ENCODE measurements at places on chromosomes 5 and 9.

DNA sequence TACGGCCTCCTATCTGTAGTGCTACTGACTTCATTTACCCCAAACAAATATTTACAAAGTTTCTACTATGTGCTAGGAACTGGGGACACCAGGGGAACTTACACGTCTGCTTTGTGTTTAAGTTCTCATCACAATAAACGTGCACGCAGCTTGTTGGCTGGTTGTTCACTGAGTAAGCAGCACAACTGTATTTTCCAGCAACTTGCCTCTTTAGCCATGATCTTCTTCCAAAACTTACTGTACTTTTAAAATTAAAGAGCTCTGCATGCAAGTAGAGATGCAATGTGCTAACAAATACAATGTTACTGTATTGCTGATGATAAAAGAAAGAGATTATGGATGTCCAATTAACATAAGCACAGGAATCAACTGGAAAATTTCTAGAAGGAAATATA, 62.8 kb downstream of the RAPGEF1 start:
- DNase-seq: no peak

DNA sequence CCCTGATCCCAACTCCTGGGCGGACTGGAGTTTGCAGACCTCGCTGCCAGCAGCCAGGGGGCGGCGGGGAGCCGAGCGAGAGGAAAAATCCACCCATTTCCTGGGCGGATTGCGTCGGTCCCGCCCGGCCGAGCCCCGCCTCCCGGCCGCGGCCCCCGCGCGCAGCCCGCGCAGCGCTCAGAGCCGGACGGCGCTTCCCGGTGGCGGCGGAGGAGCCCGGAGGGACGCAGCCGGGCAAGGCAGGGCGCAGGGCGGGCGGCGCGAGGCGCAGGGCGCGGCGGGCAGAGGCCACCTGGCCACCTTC, at the start of gene OLFM1:
OLFM1 (plus strand) TSS at position 180 of the 304 bp plus-strand sequence. CDS start 322 bp downstream, outside the sequence.
- DNase-seq: no peak

DNA sequence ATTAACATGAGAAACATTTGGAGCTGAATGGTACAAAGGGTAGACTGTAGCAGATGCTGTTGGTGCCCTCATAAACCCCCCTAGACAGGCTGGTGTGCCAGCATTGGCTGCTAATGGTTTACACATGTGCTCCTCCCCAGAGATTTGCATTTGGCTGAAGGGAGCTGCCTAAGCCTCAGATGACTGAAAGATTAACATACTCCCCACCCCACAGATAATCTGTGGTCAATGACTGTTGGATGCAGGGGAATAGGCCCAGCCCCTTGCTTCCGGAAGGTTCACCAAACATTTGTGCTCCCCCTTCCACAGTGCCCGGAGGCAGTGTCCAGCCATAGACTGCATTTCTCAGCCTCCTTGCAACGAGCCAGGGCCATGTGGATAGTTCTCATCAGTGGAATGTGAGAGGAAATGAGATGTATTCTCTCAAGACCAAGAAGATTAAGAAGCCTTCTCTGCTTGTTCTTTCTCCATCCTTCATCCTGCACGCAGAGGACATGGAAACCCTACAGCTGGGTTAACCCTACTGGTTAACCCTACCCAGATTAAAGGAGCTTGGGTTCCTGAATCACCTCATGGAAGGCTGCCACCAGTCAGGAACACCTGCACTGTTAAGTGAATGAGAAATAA, 79.6 kb downstream of the PHAX start:
- no peak for DNase-seq

DNA sequence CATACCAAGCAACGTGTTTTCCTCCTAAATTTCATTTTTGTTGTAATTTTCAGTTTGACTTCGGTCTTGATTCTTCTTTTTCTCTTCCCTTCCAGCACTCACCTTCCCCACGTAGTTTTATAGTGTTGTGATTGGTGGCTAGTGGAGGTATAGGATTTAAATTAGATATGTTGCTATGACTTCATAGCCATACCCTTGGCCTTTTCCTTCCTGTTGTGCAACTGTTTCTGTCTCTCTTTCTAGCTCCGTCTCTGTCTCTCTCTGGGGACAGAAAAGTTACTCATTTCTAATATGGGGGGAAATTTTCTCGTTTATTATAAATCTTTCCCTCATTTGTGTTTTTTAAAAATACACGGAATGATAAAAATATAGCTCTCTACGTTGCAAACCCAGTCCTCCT, 20.6 kb upstream of the C5orf24 start:
- no peak for DNase-seq

DNA sequence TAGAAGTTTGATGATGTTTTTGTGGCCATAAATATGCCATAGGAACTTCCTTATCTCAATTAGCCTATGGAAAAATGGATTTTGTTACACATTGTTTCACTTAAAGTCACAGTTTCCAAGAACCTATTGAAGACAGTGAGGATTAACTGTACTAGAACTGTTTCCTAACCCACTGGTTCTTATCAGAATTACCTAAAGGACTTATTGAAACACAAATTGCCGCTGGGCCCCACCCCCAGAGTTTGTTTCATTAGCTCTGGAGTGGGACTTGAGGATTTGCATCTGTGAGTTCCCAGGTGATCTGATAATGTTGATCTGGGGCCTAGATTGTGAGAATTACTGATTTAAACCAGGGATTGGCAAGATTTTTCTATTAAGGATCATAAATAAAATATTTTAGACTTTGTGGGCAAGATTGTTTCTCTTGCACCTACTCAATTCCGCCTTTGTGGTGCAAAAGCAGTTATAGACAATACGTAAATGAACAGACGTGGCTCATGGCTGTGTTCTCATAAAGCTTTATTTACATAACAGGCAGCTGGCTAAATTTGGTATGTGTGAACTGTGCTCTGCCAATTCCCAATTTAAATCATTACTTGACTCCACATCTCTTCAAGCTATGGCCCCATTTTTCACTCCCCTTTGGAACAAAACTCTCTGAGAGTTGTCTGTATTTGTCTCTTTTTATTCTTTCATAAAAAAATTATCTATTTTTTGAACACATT, 9.3 kb downstream of the JAK2 start:
- DNase-seq: peak; percentile 53

DNA sequence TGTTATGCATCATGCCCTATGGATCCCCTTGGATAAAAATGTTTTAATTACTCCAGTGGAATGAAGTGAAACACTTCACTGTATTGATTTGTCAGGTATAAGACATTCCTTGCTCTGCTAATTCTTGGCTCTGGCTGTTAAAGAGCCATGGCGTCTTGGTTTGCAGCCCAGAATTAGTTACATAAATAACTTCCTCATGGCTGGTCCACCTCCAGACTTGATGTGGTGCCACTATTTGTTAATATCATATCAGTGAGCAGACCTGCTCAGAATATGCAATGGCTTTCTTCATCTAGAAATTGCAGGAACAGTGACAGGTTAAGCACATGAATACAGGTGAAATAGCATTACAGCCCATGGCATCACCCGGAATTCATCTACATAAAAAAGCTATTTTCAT, 446.9 kb upstream of the GRIN3A start:
- DNase-seq: no peak

GRCh38 chr9:125532412-125532811, 174.6 kb downstream of the MAPKAP1 start:
- no peak for DNase-seq

GRCh38 chr5:32280656-32281081, 32.1 kb downstream of the MTMR12 start:
- no peak for DNase-seq

- no peak for DNase-seq
Measured at GRCh38 chr5:76379316-76379715, 23.8 kb upstream of the IQGAP2 start.

GRCh38 chr5:133147815-133148567, 96.2 kb downstream of the HSPA4 start:
- no peak for DNase-seq

- no peak for DNase-seq
Measured at GRCh38 chr9:132185073-132186009, 23.5 kb downstream of the NTNG2 start.

DNA sequence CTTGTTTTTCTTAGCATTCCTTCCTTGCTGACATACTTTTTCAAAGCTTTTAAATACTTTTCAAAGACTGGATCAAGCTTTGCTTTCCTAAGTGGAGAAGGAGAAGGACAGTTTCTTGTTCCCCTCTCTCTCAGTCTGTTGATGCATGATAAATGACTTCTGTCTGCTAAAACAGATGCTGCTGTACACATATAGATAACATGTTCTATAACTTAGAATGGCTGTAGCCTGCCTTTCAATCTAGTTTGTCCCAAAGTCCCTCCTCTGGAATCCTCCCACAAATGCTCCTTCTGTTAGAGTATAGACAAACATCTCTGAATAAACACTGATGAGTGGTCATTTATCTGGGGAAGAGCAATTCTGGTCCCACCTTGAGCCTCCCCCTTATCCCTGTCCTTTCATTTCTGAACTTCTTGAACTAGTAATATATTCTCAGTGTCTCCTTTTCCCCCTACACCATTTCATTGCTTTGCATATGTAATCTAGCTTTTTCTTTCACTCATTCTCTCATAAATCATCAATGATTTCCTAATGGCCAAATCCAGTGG, 5.4 kb upstream of the HEMGN start:
- no peak for DNase-seq

DNA sequence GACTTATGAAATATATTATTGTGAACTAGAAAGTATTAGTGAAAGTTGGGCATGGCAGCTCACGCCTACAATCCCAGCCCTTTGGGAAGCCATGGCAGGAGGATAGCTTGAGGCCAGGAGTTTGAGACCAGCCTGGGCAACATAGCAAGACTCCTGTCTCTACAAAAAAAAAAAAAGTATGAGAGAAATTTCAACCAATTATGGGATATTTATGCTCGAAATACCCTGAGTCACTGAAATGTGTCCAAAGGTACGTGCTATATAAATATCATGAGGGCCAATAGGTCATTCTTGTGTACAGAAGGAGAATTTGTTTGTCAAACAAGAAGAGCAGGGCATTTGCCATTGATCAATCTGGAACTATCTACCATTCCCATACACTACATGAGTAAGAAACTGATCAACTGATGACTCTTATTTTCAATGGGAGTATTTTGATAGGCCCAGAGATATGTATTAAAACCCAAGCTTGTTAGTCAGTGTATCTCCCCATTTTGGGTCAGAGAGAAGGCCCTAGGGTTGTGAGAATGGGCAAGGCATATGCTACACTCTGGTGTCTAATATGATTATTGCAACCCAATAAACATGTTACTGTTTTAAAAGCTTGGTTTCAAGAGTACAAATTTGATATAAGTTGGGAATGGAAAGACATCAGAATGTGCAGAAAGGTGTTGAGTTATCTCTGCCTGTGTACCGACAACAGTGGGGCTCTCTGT, 21.7 kb upstream of the HOMER1 start:
- DNase-seq: no peak

DNA sequence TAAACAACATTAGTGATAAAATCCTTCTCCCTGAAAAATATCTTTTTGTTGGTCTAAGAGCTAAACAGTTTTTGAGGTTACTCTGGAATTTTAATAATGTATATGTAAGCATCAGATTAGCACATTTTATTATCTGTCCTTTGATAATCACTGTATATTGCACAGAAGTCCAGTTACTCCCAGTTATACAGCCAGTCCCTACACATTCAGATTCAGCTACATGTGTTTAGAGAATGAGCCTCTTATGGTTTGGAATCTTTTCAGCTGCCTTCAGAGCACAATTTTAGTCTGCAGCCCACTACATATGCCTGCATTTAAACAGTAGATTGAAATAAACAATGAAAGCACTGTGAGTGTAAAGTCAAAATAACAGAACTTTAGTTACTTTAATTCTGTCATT, 438.2 kb downstream of the ARHGEF28 start:
- no peak for DNase-seq

GRCh38 chr5:158731014-158731413, 368.7 kb downstream of the EBF1 start:
- no peak for DNase-seq

DNA sequence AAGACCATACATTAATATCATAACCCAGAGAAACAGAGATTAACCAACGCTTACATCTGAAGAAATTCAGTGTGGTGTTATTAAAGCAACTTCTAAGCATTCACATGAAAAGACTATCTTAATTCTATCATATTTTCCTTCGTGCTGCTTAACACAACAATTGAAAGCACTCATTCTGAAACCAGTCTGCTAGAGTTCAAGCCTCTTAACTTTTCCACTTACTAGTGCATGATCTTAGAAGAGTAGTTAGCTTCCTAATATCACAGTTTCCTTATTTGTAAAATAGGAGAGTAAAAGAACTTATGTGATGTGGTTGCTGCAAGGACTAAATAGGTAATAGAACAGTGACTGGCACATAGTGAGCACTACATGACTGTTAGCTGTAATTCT, 379.3 kb downstream of the TRIM36 start:
- DNase-seq: no peak

- no peak for DNase-seq
Measured at GRCh38 chr5:126138281-126138931, 284.8 kb upstream of the GRAMD2B start.

DNA sequence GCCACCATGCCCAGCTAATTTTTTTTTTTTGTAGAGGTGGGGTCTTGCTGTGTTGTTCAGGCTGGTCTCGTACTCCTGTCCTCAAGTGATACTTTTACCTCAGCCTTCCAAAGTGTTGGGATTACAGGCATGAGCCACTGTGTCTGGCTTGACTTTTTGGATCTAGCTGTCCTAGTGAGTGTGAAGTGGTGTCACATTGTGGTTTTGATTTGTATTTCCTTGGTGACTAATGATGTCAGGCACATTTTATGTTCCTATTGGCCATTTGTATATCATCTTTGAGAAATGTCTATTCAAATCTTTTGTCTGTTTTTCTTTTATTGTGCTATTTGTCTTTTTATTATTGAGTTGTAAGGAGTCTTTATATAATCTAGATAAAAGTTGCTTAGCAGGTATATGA, 53.5 kb upstream of the MCCC2 start:
- no peak for DNase-seq

GRCh38 chr9:36625006-36625615, 52.4 kb downstream of the MELK start:
- no peak for DNase-seq

GRCh38 chr5:174189654-174190541, 144.4 kb downstream of the NSG2 start:
- no peak for DNase-seq
